ENCODE measurements at places on chromosomes 6 and 20.

- DNase-seq = no peak
These were observed 105.6 kb downstream of the CDH26 start for GRCh38 chr20:60063739-60064380.

- no peak for DNase-seq
These were observed 22.1 kb upstream of the TINAG start for GRCh38 chr6:54286141-54286540.

DNA sequence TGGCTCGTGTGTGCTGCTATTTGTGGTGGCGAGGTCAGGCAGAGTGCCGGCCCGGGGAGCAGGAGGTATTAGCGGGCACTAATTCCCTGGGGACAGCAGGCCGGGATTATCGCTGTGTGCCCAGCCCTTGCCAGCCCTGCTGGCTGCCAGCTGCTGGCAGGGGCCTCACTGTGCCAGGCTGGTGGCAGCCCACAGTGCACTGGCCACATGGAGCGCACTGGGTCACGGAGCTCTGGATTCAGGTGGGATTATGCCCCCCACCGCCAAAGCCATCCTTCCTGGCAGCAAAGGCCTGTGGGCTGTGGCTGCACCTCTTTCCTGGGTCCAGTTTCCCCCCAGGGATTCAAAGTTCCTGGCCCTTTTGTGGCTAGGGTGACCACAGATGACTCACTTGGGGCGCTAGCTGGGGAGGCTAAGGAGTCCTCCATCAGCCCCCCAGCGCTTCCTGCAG is 59.7 kb downstream of the YTHDF1 start:
- DNase-seq = no peak

DNA sequence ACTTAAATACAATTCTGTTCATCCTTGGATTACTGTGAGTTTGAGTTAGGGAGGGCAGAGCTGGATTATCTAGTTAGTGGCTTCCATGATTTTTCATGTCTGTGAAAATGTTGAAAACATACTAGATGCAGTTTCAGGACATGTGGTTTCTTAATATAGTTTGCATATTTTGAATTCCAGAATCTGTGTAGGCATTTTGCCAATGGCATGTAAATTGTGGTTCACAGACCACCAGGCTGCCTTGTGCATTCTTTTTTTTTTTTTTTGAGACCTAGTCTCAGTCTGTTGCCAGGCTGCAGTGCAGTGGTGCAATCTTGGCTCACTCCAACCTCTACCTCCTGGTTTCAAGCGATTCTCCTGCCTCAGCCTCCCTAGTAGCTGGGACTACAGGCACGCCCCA is 42.8 kb downstream of the CDC5L start:
- no peak for DNase-seq

DNA sequence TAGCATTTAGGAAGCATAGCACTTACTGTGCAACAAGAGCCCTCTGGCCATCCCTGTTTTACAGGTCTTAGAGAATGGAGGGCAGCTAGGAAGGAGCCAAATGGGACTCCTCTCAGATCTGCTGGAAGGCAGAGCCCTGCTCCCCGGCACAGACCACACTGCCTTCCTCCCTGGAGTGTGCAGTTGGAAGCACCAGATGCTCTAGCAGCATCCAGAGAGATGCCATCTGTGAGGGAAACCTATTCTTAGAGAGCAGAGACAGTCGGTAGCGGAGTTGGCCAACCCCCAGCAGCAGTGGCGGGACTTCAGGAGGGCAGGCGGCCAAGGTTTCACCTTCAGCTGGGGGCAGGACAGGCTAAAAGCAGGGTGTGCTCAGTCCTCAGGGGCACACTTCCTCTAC is 16.7 kb upstream of the E2F1 start:
- peak; percentile 60 for DNase-seq

GRCh38 chr6:153595903-153596302 is 443.1 kb upstream of the OPRM1 start:
- DNase-seq = no peak

DNA sequence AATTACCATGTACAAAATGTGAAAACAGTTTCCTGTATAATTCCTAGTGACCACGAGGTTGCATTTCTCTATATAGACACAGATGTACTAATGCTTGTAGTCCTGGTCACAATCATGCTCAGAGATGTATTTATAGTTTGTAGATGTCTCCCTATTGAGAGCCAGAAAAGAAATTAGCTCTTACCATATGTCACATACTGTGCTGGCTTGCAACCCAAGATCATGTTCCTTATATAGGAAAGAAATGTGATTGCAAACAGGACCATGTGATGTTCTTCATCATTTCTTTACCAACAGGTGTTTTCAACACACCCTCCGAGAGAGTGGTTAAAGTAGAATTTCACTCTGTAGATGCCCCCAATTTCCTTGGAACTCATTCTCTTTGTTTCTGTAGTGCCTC is 369.4 kb downstream of the CBLN4 start:
- DNase-seq = no peak

DNA sequence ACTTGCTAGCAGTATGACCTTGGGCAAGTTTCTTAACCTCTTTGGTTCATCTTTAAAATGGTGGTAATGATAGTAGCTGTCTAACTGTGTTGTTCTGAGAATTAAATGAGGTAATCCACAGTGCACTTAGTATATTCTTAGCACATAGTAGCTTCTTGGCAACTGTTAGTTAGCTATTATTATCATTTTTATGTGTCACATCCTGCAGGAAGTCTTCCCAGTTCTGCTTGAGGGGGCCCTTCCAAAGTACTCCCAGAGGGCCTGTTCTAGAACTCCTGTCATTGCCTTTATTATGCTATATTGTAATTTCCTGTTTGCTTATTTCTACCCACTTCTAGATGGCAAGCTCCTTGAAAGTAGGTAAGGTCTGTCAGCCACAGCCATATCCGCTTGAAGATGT is 30.6 kb downstream of the ANKS1A start:
- DNase-seq = no peak

DNA sequence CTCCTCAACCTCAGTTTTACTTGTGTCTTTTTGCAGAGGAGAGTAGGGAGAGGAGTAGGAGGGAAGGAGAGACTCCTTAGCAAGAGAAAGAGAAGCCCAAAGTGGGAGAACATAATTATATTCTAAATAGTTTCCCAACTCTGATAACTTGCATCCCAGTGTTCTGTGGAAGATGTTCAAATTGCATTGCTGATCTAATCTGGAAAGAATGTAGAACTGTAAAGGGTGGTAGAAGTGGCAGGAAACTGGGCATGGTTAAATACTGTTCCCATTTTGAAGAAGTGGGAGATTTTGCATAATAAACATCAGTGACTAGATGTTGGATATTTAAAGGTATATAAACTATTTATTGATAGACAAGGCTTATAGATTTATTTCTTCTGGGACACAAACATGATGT is 42.6 kb upstream of the HMGN3 start:
- no peak for DNase-seq

- DNase-seq = no peak
These were observed 144.8 kb upstream of the SUPT3H start for GRCh38 chr6:45522486-45522885.

- no peak for DNase-seq
These were observed 526.7 kb upstream of the ADGRB3 start for GRCh38 chr6:68108233-68108835.

GRCh38 chr6:11067348-11067747 is 23.2 kb upstream of the ELOVL2 start:
- no peak for DNase-seq

DNA sequence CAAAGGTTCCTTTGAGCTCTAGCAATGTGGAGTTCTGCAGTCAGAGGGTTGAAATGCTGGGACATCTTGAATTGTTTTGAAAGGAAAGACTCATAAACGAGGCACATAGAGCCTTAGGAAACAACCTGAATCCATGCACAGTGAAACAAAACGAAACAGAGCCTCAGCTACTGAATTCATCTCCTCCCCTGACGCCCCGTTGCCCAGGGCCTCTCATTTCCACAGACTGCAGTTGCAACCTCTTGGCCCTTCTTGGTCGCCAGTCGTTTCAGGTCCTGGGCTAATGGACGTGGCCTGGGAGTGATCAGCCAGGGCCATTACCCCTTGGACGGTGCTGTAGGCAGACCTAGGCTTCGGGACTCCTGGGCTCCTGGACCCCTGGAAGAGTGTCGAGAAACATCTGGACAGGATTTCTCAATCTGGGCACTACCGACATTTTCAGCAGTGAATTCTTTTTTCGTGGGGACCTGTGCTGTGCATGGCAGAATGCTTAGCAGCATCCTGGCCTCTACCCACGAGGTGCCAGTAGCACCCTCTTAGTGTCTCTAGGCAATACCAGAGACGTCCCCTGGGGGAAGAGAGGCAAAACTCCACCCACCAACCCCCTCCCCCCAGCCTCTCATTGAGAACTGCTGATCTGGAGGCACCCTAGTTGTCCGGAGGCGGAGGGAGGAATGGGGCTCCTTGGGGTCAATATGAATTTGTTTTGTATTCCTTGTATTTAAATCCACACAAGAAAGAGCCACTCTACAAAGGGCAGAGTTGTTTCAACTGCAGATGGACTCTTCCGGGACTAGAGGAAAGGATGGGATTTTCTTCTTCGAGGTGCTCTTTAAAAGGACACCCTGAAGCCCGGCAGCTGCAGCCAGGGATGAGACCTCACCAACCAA is 50.2 kb downstream of the TMEM242 start:
- DNase-seq = no peak

GRCh38 chr20:62320581-62321354 is 18.0 kb downstream of the ADRM1 start:
- no peak for DNase-seq
